ENCODE measurements at places on chromosomes 13 and 19.

DNA sequence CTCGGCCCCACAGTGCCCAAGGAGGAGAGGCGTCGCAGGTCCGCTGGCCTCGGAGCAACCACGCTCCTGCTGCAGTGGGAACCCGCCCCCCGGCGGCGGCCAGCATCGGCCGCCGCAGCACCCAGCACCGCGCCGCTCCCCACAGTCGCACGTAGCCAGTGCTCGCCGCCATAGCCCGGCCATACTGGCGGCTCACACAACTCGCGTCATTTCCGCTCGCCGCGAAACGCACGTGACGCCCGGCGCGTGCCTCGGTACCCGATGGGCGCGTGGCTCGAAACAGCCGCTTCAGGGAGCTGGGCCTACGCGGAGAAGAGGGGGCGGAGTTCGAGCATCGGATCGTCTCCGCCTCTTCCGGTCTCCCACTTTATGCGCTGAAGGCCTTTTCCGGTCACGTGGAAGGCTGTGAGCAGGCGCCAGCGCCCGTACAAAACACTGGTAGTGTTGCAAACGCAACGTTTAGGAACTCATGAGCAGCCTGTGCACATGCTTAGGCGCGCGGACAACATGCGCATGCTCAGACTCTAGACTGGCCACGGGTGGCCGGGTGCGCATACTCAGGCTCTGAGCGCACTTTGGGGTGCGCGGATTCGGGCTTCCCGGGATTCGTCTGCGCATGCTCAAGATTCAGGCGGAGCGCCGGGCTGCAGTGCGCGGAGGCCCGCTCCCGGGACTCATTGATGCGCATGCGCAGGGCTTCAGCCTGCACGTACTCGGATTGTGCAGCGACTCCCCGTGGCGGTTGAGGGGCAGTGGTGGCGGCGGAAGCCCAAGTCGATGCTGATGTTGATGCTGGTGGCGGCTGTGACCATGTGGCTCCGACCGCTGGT is at the start of the genes CATSPERD and LONP1:
CATSPERD (plus strand) TSS at position 677 of the 830 bp plus-strand sequence; CDS start at position 778, 101 bp downstream.
LONP1 (minus strand) TSS at position 186 of the 830 bp plus-strand sequence; CDS start at position 172, 14 bp downstream.
- H3K4me1 ChIP-seq, result peaks cover 14% of the 10 kb centered on the region
- H3K27me3 ChIP-seq, result no peaks in the 10 kb centered on the region
- peaks cover 10% of the 10 kb centered on the region for H3K36me3 ChIP-seq

DNA sequence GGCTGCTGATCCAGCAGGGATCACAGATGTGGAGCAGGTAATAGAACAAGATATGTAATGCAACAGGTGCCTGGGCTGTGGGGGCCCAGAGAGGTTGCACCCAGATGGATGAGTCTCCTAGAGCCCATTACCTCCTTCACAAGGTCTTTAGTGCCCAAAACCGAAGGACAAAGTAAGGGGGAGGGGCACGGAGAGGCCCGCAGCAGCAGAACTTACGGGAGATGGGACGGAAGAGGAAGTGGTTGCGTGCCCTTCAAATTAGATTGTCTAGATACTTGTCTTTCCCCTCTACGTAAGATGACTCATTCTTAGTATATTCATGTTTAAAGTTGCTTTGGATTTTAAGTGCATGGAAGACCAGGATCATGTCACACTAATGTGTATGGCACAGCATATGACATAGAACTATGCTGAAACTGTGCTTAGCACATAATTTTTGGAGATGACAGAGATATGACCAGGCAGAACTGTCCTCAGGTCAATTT is 5.7 kb upstream of the MRPS31 start:
- DNase-seq, result peak; percentile 87
- no peak overlapping the region for H3K4me3 ChIP-seq
- no peaks in the 10 kb centered on the region for H3K36me3 ChIP-seq
- peaks cover 13% of the 10 kb centered on the region for H3K4me1 ChIP-seq
- H3K27ac ChIP-seq, result no peak overlapping the region

GRCh38 chr13:21175656-21176214 is 617 bp downstream of the SKA3 start:
- H3K27me3 ChIP-seq, result no peaks in the 10 kb centered on the region
- H3K27ac ChIP-seq, result peak overlapping the region; percentile 50
- H3K4me3 ChIP-seq, result peak overlapping the region; percentile 100
- H3K4me1 ChIP-seq, result peaks cover 7% of the 10 kb centered on the region

GRCh38 chr19:3466635-3467034 is 13.7 kb downstream of the SMIM24 start:
- no peak overlapping the region for H3K4me3 ChIP-seq
- peaks cover 35% of the 10 kb centered on the region for H3K36me3 ChIP-seq
- no peak for DNase-seq
- H3K4me1 ChIP-seq, result peaks cover 20% of the 10 kb centered on the region
- no peaks in the 10 kb centered on the region for H3K27me3 ChIP-seq

DNA sequence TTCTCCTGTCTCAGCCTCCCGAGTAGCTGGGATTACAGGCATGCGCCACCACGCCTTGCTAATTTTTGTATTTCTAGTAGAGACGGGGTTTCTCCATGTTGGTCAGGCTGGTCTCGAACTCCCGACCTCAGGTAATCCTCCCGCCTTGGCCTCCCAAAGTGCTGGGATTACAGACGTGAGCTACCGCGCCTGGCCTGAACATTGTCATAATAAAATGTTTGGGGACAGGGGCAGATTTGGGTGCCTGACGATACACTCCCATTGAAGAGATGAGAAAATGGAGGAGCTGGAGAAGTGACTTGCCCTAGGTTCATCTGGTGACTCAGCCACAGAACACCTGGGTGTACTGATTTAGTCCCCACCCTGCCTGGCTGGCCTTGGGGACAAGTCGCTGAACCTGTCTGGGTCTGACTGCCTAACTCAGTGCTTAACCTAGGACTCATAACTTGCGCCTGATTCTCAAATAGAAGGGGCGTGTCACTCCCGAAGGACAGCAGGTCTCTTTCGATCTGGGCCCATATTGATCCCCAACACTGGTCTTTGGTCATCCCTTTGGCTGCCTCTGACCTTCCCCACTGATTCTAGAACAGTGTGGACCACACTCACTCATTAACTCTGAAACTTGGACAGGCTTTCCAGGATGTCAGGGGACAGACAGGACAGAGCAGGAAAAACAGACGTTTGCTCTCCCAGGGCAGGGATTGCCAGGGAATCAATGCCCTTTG is 7.6 kb upstream of the BICRA start:
- no peak for DNase-seq
- H3K27ac ChIP-seq, result no peak overlapping the region
- no peaks in the 10 kb centered on the region for H3K36me3 ChIP-seq
- H3K4me3 ChIP-seq, result peak overlapping the region; percentile 85
